Esophagus squamous epithelium (tissue), 5 donors: ENCODE measurements at places on chromosomes 16 and 17.

GRCh38 chr17:348692-349425 is 3.7 kb downstream of the RPH3AL start:
- DNase-seq = no peak

DNA sequence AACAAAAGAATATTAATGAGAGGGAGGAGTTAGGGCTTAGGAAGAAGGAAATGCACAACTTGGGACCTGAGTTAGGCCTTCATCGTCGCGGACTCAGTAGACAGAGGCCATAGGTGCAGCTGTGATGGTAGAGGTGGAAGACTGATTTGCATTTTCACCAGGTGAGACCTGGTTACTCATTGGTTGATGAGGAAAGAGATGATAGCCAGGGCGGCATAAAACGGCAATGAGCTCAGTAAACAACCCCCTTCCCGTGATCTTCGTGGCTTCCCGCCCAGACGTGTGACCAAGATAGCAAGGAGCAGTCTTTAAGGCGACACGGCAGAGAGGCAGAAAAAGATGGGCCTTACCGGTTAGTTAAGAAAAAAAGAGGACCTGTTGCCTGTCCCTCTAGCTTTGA is at the start of gene TMC5:
TMC5 (plus strand) TSS at position 244 of the 400 bp plus-strand sequence. CDS start 22,156 bp downstream, outside the sequence.
- no peak for DNase-seq

- no peak for DNase-seq
Observed at GRCh38 chr17:7024402-7024785, 1.5 kb downstream of the BCL6B start.

DNA sequence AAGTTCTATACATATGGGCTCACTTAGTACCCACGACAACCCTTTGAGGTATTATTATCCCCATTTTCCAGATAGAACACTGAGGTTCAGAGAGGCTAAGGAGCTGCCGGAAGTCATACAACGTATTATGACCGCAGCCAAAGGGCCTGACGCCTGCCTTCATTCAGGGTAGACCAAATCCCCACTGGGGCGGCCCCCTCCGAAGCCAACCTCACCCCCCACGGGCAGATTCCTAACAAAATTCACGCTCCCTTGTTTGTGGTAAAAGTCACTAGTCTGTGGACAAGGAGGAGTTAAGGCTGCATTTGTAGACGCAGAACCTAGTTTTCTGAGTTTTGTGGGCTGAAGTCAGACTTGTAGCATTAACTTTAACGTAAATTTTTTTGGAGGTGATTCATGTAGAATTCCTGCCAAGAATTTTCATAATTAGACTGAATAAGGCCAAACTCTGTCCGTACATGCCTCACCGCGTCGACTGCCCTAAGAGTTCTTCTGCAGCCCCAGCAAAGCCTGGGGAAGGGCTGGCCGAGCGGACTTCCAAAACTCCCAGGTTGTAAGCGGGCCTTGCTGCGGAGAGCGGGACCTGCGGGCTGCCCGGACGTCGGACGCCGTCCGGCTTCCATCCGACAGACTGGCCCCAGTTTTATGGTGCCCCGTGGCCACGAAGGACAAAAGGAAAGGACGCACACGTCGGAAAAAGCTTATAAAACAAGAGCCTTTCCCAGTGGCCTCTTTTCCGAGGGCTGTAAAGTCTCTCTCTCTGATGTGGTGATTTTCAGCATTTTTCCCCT is 75.7 kb downstream of the NXN start:
- no peak for DNase-seq

DNA sequence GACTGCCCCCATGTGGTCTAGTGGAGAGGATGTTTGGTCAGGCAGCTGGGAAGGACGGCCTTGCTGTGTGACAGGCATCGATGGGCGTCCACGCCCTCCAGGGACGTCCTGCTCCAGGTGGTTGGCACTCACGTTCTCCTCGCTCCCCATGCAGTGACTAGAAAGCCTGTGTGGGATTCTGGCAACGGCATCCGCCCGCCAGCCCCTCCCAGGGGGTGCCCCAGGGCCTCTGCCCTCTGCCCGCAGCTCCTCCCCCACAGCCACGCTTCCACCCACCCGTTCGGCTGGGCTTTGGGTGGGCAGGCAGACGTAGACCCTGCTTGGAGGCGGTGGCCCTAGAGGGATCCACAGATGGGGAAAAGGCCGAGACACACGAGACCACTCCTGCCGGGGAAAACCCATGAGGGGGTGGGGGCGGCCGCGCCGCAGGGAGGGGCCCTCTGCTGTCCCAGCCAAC is 4.7 kb upstream of the IL17C start:
- no peak for DNase-seq

GRCh38 chr16:69334696-69335095 is 4.3 kb upstream of the PDF start:
- no peak for DNase-seq

GRCh38 chr16:53132406-53132805 is 77.6 kb downstream of the CHD9 start:
- DNase-seq = no peak
